ENCODE measurements at places on chromosomes 12 and 14. TPM values are rescaled to one million over a fixed set of nuclear protein-coding genes. Genes with fewer than 3 reads are reported as not detected.

Gene CLEC4C
- total RNA-seq: not detected

Gene AP5M1
- total RNA-seq: 42.9 TPM

- no peak for DNase-seq
Measured at GRCh38 chr12:104219361-104219892, 3.8 kb downstream of the TXNRD1 start.

Gene KCNC2
- 3.2 TPM for total RNA-seq

DNA sequence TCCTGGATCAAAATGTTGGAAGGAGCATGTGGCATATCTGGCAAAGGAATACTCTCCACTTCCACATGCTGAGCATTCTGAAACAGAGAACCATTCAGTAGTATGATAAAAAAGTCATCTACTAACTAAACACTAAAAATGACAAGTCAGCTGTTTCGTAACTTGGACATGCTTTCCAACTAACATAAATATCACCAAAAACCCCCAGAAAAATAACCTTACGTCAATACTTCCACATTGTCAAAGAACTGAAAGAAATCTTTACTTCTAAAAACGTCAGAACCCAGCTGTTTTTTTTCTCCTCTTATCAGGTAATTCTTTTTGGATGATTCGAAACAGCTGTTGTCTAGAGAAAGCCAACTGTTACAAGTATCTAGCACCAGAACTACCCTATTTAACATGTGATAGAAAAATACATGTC is 8.2 kb downstream of the WBP11 start:
- DNase-seq: no peak

Gene KCNH5
- total RNA-seq: 17.9 TPM

Gene ATG2B
- total RNA-seq: 32.4 TPM

- no peak for DNase-seq
Measured at GRCh38 chr12:52010152-52010622, 3.4 kb downstream of the TAMALIN start.

Gene RHNO1
- total RNA-seq: 31.2 TPM

- DNase-seq: no peak
Measured at GRCh38 chr14:43105305-43105704, 1401.8 kb downstream of the FSCB start.

Data from spinal cord (tissue), 10 donors.